ENCODE measurements at places on chromosomes 1 and 21.
A peak's percentile ranks its signal among the peaks of the same experiment; 100 is the strongest.

DNA sequence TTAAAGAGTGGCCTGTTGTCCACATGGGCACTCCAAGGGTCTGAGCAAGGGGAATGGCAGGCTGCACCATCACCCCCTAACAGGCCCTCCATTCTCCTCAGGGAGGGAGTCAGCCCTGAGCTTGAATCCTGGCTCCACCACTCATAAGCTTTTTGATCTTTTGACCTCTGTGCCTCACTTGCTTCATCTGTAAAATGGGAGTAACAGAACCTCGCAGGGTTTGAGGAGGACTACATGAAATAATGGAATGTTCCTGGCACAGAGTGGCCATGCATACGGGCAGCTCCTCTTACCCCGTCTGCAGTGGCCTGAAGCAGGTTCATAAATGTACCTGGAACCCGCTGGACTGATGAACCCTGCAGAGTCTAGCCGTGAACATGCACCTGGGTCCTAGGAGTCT, 2.1 kb upstream of the XKR8 start:
- no peak for DNase-seq

GRCh38 chr1:152461544-152461943, 47.5 kb upstream of the CRNN start:
- DNase-seq = peak; percentile 33

DNA sequence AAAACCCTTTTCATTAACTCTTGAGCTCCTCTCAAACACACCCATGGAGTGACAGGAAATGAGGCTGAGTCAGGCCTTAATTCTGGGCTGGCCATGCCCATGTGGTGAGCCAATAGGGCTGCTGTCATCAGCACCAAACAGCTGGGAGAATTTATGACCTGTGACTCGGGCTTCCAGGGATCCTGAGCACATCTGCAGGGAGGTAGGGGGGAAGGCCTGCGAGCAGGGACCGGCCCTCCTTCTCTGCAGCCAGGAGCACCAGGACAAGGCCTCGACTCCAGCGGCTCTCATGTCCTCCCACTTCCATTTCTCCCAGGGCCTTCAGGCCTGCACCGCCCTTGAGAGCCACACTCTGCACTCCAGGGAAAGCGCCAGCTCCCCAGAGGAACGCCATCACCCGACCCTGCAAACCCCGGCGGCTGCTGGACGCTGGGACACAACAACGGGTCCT, 14.6 kb downstream of the RIPK4 start:
- peak; percentile 81 for DNase-seq

DNA sequence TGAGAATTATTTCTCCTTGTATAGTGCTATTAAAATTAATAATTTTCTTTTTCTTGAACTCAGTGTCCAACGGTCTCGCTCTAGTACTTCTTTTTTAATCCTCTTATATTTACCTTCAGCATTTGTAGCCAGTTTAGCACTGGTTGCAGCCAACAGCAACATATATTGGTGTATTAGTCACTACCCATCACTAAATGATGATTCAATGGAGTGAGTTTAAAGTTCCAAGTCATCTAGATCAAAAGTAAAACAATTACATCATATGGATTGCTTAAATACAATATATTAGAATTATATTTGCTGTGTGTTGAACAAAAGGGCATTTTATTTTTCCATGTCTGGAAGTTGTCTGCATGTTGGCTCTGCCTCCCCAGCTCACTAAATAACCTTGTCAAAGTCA, 591.8 kb downstream of the ADGRL2 start:
- peak; percentile 63 for DNase-seq

DNA sequence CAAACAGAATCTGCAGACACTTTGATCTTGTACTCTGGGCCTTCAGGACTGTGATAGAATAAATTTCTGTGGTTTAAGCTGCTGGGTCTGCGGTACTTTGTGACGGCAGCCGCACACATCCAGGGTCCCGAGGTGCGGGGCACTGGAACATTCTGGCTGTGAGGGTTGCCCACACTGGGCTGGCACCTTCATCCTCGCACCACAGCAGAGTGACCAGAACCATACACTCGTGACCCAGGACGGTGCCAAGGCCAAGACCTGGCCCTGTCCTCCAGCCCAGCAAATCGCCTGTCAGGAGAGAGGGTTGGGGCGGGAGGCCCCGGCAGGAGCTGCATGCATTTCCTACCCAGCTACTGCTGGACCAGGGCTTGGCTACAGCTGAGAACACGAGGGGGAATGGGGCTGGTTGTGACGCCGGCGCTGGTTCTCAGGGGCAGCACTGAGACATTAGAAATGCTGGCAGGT, 2.6 kb upstream of the FTCD start:
- DNase-seq = no peak

GRCh38 chr1:163528710-163529348, 207.1 kb downstream of the NUF2 start:
- no peak for DNase-seq

- DNase-seq = peak; percentile 77
These were observed 338.1 kb upstream of the SNX7 start for GRCh38 chr1:98323388-98323787.

DNA sequence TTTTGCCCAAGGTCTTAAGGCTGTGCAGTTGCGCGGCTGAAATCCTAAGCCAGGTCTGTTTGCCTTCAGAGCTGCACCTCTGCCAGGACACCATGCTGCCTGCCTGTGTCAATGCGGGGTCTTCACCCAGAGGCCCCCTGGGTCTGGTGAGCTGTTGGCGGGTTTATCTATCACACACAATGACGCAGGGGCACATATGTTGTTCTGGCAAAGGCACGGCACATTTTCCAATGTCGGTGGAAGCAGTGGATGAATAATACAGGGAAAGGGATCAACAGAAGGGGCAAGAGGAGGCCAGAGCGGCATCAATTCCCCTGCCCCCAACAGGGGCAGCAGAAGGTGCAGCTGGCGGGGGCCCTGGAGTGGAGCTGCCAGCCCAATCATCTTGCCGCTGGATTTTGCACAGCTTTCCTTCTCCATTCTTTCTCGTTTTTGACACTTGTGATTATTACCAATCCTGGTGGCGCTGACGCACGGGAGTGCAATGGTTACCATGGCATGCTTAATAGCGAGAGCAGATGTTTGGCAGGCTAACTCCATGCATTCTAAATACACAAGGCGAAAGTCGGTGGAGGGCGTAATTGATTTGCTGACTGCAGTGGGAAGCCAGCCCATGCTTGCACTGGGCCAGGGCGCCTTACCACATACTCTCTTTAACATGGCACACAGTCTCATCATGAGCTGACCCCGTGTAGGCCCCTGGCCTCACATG, 45.8 kb upstream of the CYP2J2 start:
- DNase-seq = no peak

GRCh38 chr1:31570906-31571305, 5.4 kb upstream of the TINAGL1 start:
- no peak for DNase-seq

GRCh38 chr1:39098546-39099250, 72.5 kb downstream of the NDUFS5 start:
- DNase-seq = peak; percentile 94

- no peak for DNase-seq
These were observed 39.9 kb downstream of the TEX35 start for GRCh38 chr1:178552856-178553255.

DNA sequence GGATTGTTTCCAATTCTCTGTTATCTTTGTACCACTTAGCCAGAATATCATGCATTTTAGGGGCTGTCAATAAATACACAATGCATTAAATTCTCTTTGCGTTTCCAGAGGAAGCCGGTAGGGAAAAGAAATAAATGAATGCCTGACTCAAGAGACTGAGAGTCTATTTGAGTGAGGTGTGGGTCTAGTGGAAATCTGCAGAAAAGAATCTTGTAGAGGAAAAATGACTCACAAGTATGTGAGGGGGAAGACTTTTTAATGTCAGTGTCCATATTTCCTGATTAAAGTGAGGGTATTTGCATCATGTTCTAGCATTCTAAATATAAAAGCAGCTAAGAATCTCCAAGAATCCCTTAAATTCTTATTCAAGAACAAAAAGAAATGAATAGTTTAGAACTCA, 271.1 kb downstream of the PTPRC start:
- no peak for DNase-seq

- no peak for DNase-seq
These were observed 1.6 kb upstream of the HPCA start for GRCh38 chr1:32884726-32885125.

- DNase-seq = no peak
These were observed 41.8 kb upstream of the BCL10 start for GRCh38 chr1:85318217-85318616.

GRCh38 chr1:65229754-65230339, 79.5 kb upstream of the DNAJC6 start:
- DNase-seq = no peak

- DNase-seq = no peak
These were observed 14.7 kb upstream of the AHCYL1 start for GRCh38 chr1:109969907-109970306.

DNA sequence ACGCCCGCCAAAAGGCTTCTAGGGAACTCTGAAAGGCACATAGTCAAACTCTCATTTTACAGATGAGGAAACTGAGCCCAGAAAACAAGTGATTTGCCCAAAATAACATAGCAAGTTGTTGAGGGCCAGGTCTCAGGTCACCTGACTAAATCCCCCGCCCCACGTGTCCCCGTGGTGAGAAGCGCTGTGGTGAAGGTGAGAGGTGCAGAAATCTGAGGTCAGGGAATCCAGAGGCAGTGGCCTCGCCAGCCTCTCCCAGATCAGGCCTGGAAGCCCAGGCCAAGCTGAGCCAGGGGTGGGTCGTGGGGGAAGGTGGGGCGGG, 5.1 kb downstream of the HDGF start:
- DNase-seq = no peak

GRCh38 chr1:192477630-192478029, 97.9 kb upstream of the RGS1 start:
- DNase-seq = peak; percentile 48
